ENCODE measurements at places on chromosomes 6 and 20. TPM values are rescaled to one million over a fixed set of nuclear protein-coding genes. Genes with fewer than 3 reads are reported as not detected.
A peak's percentile ranks its signal among the peaks of the same experiment; 100 is the strongest.

NRSN1 gene
- total RNA-seq, result not detected

DACT2 gene
- total RNA-seq, result not detected

ZNF165 gene
- total RNA-seq, result 10.5 TPM

LCA5 gene
- total RNA-seq, result 5.4 TPM

TP53TG5 gene
- total RNA-seq, result 0.23 TPM

CGA gene
- not detected for total RNA-seq

TRAPPC3L gene
- not detected for total RNA-seq

MYLK2 gene
- total RNA-seq, result 0.18 TPM

SEL1L2 gene
- not detected for total RNA-seq

OPRM1 gene
- not detected for total RNA-seq

DNA sequence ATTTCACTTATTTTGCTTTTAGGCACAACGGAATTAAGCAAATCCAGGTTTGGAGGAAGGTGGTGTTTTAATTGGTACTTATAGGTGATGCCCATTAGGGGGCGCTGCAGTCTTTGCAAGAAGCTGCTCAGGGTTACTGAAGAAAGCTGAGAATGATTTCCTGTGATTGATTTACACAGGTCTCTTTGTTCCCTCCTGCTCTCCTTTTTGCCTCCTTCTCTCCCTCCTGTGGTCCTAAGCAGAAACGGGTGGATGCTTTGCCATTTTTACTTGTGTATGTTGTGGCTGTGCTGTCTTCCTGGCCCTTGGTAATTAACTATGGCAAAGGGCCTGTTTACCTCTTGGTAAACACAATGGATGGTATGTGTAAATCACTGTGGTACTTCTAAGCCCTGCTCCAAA lies 97.8 kb downstream of the ANKS1A start:
- peak; percentile 46 for DNase-seq

DNA sequence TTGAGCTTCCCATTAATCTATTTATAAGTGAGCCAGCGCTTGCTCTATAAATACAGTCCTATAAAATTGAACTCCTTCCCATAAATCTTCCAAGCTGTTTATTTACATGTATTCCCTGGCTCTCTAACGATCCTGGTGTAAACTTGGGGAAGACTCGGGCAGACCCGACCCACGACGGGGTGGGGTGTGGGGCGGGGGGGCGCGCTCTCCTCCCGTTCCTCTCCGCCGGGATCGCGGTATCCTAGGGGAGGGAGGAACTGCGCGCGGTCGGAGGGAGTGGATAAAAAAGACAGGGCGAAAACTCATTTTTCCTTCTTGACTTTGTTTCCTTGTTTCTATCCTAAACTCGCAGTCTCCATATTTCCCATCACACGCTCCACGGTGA lies 31.1 kb downstream of the TFAP2B start:
- no peak for DNase-seq

DNA sequence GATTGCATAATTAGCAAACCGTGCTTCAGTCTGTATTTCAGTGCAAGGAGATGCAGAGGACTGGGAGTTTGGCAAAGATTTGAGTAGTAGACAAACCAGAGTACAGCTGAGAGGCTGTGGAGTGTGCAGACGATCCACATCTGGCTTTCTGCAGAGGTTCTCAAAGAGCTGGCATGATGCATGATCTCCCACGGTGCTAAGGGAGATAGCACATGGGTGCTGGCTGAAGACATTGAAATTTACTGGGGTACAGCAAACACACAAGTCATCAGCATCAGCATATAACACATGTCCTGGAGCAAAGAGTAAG lies 79.0 kb upstream of the FAM184A start:
- no peak for DNase-seq

DNA sequence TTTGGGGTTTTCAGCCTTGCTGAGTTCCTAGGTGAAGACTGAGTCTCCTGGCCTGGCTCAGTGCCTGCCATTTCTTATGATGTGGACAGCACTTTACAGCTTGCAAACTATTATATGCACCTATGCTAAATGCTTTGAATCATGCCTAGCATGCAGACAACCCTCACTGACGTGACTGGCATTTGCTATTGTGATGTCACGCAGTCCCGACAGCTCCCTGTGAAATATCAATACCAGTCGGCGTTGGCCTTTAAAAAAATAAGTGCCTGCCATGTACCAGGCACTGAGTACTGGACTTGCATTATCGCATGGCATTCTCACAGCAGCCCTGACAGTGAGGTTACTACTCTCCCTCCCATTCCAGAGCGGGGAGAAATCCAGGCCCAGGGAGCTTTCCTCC lies 35.5 kb downstream of the UQCC2 start:
- no peak for DNase-seq

GRCh38 chr20:46802722-46803121 lies 91.9 kb upstream of the EYA2 start:
- no peak for DNase-seq

DNA sequence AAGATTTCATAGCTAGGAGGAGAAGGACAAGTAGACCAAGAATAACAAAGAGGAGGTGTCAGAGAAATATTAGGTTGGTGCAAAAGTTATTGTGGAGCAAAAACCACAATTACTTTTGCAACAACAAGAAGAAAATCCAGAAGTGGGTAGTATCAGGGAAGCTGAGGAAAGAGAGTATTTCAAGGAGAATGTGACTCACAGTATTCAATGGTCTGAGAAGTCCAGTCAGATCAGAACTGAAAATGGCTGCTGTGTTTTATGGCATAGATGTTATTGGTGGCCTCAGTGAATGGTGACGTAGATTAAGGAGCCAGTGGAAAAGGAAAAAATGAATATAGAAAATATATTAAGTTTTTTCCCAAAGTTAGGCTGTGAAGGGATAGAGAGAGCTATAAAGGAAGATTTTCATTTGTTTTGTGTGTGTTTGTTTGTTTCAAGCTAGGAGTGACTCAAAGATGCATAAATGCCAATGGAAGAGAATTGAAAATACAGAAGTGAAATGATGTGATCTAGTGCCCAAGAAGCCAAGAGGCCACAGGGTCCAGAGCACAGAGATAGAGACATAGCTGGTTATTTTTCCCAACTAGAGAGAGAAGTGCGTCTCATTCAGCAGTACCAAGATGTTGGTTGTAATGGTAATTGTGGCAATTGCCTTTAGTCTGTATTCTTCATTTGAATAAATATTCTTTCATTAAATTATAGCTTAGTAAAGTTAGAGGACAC lies 112.8 kb downstream of the ADTRP start:
- no peak for DNase-seq

- no peak for DNase-seq
Observed at GRCh38 chr6:25330796-25331685, 51.9 kb downstream of the CARMIL1 start.

GRCh38 chr20:49753133-49753532 lies 39.5 kb upstream of the B4GALT5 start:
- DNase-seq, result no peak

DNA sequence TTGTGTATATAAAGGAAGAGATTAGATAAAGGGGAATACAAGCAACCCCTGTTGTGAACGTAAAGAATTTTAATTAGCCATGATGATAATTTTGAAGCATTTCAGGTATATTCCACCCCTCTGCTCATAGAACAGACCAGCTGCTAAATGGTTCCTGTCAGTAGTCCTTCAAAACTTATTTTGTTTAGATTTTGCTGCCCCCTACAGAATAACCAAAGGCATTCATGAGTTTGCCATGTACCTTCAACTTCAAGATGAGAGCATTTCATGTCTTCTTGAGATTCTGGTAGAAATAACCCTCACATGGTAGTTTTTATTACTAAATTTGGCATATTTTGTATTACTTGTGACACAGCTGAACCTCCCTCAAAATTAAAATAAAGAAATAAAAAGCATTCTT lies 1586.7 kb downstream of the HACE1 start:
- DNase-seq, result no peak

GRCh38 chr6:139940741-139941729 lies 566.6 kb upstream of the CITED2 start:
- DNase-seq, result no peak

GRCh38 chr6:130629640-130630039 lies 197.6 kb upstream of the SMLR1 start:
- no peak for DNase-seq

DNA sequence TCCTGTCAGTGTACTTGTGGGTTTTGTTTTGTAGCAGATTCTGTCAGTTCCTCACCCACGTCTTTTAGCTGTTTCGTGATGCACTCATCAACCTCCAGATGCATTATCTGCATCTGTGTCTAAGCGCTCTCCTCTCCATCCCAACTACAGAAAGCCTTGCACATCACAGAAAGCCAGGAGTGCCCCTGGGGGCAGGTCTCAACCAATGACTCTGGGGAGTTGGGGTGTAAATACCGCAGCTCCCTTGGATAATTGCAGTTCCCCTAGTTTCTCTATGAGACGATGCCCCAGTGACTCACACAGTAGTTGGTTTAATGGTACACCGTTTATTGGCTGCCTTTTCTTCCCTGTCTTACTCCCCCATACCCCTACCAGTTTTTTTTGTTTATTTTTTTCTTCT lies 158.1 kb downstream of the SOX4 start:
- DNase-seq, result no peak

GRCh38 chr6:14796974-14797762 lies 448.7 kb upstream of the JARID2 start:
- no peak for DNase-seq

Measured in PC-9 (cell line).